ENCODE measurements at places on chromosomes 7 and 10. TPM values are rescaled to one million over a fixed set of nuclear protein-coding genes. Genes with fewer than 3 reads are reported as not detected.
A peak's percentile ranks its signal among the peaks of the same experiment; 100 is the strongest.

DNA sequence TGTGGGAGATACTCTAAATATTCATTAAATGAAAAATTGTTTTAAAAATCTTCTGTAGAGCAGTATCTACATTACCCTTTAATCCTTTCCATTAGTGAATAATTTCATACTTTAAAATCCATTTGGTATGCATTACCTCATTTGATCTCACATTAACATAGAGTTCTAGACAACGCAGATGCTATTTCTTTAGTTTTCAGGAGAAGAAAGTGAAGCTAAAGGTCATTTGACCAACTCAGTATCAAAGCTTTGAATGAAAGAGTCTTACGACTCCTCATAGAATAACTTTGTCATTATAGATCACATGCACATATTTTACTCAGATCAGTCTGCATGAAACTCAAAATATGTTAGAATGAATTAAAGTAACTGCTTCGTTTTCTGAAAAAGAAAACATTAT lies 460.2 kb downstream of the DNAJB9 start:
- DNase-seq: no peak

The CACNB2 gene
- polyA plus RNA-seq: 2.8 TPM

DNA sequence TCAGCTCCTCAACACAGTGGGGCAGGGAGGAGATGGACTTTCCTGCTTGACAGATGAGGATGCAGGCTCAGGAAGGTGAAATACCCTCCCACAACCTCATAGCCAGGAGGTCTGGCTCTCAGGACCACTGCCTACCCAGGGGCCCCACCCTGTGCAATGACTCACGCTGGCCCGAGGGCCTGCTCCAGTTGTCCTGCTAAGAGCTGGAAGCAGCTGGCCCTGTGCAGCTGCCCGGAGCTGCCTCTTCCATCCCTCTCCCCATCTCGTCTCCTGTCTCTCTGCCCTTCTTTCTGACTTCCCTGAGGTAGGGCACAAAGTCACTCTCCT lies 123.9 kb downstream of the ZMIZ1 start:
- no peak for DNase-seq

DNA sequence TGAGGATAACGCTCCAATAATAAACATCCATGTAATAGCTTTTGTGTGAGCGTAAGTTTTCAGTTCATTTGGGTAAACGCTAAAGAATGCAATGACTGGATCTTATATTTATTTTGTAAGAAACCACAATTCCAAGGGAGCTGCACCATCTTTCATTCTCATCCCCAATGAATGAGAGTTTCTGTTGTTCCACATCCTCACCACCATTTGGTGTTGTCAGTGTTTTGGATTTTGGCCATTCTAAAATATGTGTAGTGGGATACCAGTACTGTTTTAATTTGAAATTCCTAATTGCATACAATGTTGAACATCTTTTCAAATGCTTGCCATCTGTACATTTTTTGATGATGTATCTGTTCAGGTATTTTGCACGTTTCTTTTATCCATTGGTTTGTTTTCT lies 50.9 kb upstream of the SEMA3D start:
- no peak for DNase-seq

DNA sequence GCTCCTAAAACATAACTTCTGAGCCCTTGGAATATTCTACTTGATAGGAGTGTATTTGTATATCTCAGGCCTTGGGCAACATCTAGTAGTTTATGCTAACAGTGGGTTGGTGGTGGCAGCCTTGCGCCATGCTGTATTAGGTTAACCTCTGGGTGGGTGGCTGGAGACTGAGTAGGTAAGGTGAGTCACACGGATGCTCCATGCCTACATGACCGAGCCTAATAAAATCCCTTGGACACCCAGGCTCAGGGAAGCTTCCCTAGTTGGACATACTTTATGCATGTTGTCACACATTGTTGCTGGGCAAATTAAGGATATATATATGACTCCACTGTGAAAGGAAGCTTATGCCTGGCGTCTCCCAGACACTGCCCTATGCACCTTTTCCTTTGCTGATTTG lies 6.0 kb upstream of the DAGLB start:
- DNase-seq: no peak

The CPED1 gene
- 2.9 TPM for polyA plus RNA-seq

DNA sequence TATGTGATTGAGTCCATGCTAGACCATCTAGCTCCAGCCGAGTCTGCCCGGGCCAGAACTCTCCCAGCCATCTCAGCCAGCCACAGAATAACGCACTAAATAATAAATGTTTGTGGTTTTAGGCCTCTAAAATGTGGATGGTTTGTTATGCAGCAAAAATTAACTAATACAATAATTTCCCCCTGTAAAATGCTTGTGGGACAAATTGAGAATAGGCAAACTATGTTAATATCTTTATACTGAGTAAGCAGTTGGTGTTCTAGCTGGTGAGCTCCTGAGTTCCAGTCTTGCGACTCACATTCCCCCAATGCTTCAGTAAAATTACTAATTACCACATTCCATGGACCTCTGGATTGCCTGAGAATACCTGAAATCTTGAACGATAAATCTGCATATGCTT lies 316.8 kb upstream of the NFE2L3 start:
- DNase-seq: no peak

GRCh38 chr10:88759366-88760101 lies at the start of gene LIPN:
Gene LIPN, plus strand, starts transcription at chr10:88760020. Its CDS starts 1,386 bp downstream, at chr10:88761406.
- no peak for DNase-seq

GRCh38 chr7:113161050-113161449 lies 42.7 kb upstream of the SMIM30 start:
- DNase-seq: no peak

The SPDYE5 gene
- not detected for polyA plus RNA-seq

- DNase-seq: no peak
Observed at GRCh38 chr10:68900427-68901104, 549 bp upstream of the DDX50 start.

- DNase-seq: no peak
Observed at GRCh38 chr10:125041856-125042506, 100.1 kb downstream of the ZRANB1 start.

GRCh38 chr10:101938305-101939007 lies 94.9 kb upstream of the KCNIP2 start:
- DNase-seq: peak; percentile 70

DNA sequence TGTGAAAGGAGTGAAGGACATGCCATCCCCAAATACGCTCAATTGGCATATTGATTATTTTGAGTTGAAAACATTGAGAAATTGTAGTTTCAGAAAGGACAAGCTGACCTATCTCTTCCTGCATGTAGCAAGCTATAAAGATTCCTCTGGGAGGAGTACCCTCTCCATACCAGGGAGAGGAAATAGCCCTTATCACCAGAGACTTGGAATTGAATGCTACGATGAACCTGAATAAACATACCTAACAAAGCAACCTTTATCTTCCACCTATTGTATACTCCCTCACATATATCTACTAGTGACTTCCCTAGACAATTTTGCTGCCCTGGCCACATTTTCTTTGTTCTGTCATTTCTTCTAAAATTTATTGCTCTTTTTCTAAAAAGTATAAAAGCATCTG lies 150.2 kb upstream of the EEPD1 start:
- no peak for DNase-seq

- peak; percentile 24 for DNase-seq
Observed at GRCh38 chr10:124289851-124290795, 128.6 kb downstream of the OAT start.

DNA sequence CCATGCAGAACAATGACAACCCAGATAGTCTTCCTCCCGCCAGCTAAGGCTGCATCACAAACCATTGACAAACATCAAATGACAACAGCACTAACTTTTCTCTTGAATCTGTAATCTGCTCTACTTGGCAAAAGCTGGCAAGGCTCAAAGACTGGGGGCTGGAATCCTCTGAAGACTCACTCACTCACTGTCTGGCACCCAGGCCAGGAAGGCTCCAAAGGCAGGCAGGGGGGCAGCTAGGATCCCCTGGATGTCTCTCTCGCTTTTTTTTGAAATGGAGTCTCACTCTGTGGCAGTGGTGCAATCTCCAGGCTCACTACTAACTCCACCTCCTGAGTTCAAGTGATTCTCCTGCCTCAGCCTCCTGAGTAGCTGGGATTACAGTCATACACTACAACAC lies 159.7 kb upstream of the GPR26 start:
- no peak for DNase-seq

- no peak for DNase-seq
Observed at GRCh38 chr7:142263598-142264380, 5.9 kb upstream of the PRSS58 start.

DNA sequence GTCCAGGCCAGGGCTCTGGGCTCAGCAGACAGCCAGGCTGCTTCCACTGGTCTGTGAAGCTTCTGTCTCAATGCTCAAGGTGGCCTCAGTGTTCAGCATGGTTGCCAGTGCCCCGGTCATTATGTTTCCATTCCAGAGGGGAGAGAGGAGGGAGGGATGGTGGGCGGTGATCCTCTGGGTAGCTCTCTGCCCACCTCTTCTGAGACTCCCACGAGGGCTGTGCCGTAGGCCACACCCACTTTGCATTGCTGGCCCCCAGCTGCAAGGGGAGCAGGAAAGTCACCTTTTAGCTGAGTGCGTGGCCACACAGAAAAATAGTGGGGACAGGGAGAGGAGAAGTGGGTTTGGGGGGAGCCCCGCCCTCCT lies 42.5 kb downstream of the FOXK1 start:
- peak; percentile 51 for DNase-seq

The FAM200A gene
- polyA plus RNA-seq: 6.9 TPM

DNA sequence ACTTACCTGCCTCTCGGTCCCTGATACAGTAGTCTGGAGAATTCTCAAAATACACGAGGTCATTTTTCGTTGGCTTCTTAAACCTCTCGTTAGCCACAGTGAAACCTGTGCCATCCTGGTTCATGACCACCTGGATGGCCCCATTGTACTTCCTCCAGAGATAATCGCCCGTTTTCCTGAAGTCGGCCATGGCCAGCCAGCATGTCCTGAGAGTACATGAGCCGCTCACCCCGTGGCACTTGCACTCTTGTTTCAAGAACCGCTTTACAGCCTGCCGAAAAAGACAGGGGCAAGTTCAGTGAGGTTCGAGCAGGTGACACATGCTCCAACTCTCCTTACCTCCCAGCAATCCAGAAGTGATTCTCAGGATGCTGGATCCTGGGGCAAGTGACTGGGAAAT lies 25.3 kb downstream of the WNT2 start:
- DNase-seq: no peak

DNA sequence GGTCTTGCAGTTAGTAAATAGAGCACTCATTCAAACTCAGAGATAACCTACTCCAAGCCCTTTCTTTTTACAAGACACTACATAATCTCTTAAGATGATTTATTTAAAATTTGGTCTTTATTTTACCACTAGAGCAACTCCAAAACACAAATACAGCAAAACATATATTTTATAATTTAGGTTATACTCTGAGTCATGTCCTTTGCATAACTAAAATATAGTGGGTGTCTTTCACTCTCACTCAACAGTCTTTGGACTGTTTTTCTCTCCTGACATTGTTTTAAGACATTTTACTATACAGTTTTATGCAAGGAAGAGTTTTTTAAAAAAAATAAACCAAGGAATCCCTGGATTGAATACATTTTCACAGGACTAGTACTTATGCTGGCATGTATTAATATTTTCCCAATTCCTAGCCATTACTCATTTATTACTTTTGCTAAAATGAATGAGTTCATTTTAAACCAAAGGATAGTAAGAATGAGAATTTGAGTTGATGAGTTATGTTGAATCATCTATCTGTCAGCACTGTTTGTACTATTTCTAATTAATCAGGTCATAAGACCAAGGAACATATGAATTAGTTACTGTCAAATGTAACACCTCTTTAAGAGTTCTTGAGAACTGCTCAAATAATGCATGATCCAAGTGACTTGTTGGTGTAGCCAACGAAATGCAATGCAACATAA lies 303.1 kb upstream of the FZD1 start:
- no peak for DNase-seq

DNA sequence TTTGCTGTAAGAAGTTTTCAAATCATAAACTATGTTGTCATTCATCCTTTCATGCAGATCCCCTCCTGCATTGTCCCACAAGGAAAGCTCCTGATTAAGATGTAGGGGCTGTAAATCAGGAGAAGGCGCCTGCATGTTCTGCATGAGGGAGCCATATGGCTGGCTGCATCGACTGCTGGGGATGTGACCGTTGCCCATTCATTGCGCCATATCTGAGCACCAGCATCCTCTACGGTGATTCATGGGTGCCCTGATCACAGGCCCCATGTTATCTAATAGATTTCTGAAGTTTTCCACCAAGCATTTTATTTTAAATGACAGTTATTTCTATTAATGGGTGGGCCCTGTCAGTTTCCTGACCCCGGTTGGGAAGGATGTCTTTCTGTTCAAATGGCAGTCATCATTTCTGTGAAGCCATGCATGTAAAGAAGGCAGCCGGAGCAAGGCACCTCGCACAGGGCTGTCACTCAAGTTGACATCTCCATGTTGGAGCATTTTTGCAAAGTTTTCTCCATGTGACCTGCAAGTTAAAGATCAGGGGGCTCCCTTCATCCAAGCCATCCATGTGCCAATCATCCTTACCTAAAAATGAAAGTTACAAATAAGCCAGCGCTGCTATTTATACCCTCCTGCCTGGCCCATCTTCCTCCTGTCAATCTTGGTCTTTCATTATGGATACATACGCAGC lies 128.8 kb downstream of the TEX36 start:
- no peak for DNase-seq

The AKR1D1 gene
- polyA plus RNA-seq: not detected

The ZPBP gene
- polyA plus RNA-seq: not detected

GRCh38 chr10:71964743-71965515 lies 734 bp downstream of the CHST3 start:
- DNase-seq: peak; percentile 67

DNA sequence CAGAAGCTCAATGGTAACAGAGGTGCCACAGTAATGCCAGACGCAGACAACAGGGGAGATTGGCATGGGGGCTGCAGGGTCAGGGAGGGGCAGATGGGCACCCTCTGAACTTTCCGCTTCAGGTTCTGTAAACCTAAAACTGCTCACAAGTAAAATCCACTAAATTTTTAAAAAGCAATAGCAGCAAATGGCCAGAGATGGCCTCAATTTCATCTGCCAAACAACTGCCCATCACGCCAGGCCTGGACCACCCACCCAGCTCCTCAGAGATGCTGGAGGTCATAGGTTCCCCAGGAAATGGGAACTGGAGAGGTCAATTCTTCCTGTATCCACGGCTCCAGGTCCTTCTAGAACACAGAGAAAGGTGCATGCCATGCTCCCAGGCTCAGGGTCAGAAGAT lies 76.1 kb downstream of the PRKAG2 start:
- DNase-seq: peak; percentile 13

GRCh38 chr7:85021101-85021704 lies 165.7 kb downstream of the SEMA3D start:
- DNase-seq: no peak

GRCh38 chr7:37377231-37377630 lies 71.4 kb downstream of the ELMO1 start:
- DNase-seq: no peak

The MOGAT3 gene
- polyA plus RNA-seq: 0.37 TPM

DNA sequence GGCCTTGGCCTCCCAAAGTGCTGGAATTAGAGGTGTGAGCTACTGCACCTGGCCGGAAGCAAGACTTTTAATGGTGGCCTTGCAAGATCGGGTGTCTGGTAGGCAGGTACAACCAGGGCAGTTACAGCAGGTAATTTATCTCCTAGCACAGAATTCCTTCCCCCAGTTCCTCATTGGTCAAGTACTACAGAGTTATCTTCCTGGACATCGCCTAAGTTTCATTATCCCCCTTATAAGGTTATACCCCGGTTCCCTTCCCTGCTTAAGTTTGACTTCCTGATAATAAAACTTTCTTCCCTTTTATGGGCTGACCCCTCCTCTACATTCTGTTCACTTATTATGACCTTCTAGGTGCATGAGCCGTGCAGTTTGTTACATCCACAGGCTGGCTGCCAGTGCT lies 19.0 kb upstream of the CYP3A43 start:
- no peak for DNase-seq

The ANXA8L1 gene
- not detected for polyA plus RNA-seq

The CREB5 gene
- polyA plus RNA-seq: 3.4 TPM

The PDSS1 gene
- polyA plus RNA-seq: 11.8 TPM

GRCh38 chr10:58674251-58674650 lies 161.6 kb downstream of the BICC1 start:
- DNase-seq: no peak

The GPR141 gene
- not detected for polyA plus RNA-seq
